NCI-H1092 (cell line): ENCODE measurements at places on chromosomes 16 and 17.

- DNase-seq: no peak
These were observed 571 bp upstream of the NME1 start for GRCh38 chr17:51152766-51153209.

DNA sequence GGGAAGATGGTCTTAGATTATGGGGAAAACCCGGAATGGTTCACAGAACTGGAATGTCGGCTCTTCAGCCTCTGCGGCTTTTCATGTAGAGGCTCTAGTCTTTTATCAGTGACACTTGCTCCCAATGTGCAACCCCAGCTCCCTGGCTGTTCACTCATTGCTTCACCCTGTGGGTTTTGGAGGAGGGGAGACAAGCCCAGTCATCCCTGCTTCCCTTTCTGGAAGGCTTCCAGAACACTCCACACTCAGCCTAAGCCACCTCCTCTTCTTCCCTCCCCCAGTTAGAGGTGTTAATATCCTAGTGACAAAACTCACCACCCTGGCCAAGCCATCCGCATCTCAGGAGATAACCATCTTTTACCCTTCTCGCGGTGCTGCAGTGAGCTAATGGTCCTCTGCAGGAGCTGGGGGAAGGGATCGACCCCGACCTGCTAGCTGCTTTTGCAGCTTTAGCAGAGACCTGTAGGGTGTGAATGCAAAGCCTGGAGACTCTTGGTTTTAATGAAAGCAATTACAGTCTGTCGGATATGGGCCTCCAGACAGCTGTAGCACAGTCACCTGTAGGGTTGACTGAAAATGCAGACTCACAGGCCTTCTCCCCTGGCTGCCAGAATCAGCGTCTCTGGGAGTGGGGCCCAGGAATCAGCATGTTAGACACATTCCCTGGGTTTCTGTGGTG is 24.3 kb upstream of the LASP1NB start:
- no peak for DNase-seq

GRCh38 chr16:1201444-1201843 is 23.6 kb downstream of the TPSG1 start:
- no peak for DNase-seq

DNA sequence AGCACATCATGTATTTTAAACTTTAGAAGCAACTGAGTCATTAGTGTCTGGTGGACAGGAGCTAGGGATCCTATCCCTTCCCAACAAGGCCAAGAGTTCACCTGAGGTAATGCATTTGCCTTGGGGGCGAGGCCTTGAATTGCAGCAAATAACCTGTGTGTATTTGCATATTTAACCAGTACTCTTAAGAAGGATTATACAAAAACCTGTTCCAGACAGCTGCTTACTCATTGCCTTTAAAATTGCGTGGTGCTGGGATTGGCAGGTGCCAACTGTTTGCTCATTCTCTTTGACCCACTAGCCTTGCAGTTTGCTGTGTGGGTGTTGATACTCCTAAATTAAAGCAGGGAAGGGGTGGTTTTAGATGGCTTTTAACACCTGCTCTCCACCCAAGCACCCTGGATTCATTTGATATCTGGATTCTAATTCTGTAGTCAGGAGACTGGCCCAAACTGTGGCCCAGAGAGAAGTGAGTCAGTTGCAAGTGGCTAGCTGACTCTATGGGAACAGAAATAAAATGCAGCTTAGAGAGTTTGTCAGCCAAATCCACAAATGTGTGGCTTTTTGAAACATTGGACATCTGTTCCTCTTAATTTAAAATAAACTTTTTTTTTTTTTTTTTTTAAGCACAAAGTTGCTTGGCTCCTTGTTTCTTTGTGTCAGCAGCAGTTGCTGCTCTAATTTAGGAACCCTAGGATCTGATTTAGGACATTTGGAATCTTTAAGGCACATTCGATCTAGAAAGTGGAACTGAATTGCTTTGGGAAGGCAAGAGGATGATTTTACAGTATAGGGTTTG is 46.9 kb downstream of the TUBD1 start:
- peak; percentile 74 for DNase-seq

DNA sequence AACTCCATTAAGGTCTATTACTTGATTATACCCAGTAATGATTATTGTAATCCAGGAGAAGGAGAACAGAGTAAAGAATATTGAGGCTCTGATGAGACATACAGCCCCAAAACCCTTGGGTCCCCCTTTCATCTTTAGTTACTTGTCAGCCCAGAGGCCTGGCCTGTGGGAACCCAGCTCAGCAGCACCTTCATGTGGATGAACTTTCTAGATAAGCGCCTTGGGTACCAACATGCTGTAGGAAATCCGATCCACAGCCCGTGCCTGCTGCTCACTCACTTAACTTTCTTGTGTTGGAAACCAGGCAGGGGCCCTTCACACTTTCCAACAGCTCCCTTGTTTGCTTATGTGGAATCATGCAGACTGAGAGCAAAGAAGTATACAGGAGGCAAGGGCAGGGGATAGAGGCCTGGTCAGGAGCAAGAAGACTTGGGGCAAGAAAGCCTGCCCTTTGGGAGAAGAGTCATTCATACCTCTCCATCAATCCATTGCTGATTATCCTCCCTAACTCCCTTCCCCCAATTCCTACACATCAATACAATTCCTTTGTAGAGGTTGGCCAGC is 64.0 kb upstream of the SOX9 start:
- no peak for DNase-seq

DNA sequence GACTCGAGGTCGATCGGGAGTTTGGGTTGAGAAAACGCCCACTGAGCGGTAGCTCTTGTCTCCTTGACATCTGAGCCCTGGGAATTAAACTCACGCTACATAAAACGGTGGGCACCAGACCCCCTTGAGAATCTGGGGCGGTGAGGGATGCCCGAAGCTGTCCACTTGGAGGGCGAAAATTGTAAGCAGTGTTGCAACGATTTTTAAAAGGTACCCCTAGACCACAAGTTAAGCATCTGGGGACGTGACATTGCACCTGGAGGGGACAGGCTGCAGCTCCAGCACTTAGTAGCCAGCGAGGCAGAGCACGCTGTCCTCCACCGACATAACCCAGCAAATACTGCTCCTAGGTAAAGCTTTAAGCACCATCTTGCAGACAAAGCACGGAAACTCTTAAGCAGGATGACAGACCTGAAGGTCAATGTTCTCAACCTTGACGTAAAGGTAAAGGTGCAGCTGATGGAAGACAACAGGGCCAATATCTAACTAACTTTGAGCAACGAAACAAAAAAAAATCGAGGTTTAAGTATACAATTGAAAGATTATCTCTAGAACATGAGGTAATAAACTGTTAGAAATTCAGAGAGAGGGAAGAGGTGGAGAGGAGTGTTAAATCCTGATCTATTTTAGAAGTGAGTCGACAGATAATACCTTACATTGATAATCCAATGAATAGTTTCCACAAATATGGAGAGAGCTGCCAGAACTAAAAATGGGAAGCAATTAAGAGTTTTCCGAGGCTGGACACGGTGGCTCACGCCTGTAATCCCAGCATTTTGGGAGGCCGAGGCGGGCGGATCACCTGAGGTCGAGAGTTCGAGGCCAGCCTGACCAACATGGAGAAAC is 921 bp upstream of the CDR2 start:
- peak; percentile 17 for DNase-seq

- DNase-seq: no peak
These were observed 13.5 kb upstream of the DBNDD1 start for GRCh38 chr16:90032674-90033331.

GRCh38 chr16:7097518-7097917 is 235.1 kb upstream of the RBFOX1 start:
- DNase-seq: no peak

DNA sequence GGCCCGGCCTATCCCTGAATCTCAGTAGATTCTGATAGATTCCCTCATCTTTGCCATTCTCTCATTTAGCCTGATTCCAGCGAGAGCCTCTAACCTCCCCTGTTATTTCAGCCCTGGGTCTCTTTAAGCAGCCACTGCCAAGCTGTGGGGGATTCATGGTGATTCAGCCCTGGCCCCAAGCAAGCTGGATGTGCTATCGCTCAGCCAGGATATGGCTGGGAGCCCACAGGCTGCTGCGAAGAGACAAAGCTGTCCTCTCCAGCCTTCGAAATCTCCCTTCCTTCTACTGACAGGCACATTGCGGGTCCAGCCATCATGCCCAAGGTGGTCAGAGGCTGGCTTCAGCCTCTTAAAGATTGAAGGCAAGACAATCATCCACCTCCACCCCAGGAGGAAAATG is 394.1 kb downstream of the SOX9 start:
- peak; percentile 24 for DNase-seq

GRCh38 chr16:57773655-57774295 is 28.5 kb downstream of the KIFC3 start:
- DNase-seq: no peak

GRCh38 chr16:65775829-65776228 is 590.7 kb upstream of the CDH5 start:
- no peak for DNase-seq

DNA sequence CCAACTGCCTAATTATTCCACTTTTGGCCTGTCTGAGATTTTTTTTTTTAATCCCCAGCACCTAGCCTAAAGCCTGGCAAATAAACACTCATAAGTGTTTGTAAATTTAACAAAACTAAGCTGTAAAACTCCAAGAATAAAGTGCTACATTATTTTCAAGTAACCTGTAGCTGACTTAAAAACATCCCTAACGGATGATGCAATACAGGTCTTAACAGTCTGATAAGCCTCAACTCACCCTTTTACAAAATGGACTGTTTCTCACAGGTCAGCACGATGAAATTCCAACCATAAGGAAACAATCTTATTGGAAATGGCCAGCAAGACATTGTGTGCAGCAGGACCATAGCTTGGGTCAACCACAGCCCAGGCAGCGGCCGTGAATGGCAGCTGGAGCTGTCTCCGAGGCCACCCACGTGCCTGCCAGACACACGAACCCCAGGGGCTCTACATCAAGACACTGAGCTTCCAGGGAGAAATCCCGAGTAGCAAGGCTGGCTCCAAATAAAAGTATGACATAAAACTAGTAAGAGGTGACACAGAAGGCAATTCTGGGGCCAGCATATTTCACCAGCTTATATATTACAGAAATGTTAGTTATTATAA is 58.9 kb downstream of the NDEL1 start:
- DNase-seq: no peak

DNA sequence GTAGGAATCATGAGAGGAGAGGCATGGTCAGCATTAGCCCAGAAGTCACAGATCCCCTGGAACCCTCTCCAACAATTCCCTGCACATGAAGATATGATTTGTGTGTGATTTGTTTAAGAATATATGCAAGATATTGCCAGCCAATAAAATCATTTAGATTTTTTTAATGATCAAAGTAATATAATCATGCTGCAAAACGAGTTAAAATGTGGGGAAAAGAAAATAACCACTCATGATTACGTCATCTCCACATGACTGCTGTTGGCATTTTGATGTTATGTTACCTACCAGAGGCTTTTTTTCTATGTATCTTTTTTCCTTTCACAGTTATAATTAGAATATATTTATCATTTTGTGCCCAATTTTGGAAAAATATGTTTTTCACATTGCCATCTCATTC is 22.4 kb downstream of the SLC35G3 start:
- DNase-seq: no peak

DNA sequence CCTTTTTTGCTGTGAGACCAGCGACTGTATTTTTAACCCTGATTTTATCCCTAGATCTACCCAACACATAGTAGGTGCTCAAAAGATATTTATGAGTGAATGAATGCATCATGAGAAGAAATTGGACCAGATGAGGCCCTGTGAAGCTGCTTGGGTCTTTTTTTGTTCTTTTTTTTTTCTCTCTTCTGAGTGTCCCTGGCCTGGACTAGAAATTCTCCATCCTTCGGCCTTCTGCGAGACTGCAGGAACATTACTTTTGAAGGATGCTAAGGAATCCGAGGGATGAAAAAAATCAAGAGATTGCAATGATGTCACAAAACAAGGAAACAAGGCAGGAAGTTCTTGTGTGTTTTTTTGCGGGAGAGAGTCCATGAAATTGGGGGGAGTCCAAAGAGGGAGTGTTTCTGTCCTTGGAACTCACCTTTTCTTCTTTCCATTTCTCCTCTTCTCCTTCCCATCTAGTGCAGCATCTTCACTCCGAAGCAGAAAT is 560 bp upstream of the RUSF1 start:
- DNase-seq: no peak

DNA sequence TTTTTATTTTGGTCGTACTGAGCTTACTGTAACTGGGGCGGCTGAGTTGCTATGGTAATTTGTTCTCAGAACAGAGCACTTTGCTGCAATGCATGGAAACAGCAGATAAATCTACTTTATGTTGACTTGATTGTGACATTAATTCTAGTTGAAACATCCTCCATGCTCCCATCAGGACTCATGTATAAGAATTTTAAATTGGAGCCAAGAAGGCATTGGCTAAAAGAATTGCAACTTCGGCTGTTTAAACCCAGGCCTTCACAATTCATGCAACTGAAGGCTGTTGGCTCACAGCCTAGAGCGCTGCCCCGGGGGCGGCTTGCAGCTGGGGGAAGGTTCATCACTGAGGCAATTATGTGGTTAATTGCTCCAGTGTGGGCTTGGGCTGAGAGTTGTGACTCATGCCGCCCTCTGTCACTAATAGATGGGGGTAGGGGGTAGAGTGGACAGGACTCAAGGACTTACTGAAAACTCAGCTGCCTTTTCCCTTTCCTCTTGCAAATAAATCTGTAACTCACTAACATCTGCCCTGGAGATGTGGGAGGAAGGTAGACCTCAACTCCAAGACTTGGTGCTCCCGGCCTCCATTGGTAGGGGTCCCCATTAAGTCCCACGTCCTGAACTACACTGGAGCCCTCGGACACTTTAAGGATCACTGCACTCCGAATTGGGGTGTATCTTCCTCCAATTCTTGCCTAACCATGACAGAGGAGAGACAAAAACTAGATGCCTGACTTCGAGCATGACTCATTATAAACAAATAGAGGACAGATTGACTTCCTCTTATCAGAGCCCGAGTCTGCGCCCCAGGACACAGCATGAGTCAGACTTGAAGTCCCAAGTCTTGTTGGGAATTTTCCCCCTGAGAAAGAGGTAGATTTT is 37.5 kb downstream of the ERCC4 start:
- DNase-seq: no peak

- no peak for DNase-seq
These were observed 10.8 kb upstream of the MTMR4 start for GRCh38 chr17:58525239-58525638.

DNA sequence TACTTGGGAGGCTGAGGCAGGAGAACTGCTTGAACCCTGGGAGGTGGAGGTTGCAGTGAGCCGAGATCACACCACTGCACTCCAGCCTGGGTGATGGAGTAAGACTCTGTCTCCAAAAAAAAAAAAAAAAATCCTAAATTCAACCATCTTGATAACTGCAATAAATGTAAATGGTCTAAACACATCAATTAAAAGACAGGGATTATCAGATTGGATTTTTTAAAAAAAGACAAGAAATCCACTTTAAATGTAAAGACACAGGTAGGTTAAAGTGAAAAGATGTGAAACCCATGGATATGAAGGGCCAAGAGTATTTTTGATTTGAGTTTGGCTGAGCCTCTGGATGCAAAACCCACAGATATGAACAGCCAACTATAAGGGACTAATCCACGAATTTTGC is 64.2 kb upstream of the ATP2A3 start:
- DNase-seq: no peak

DNA sequence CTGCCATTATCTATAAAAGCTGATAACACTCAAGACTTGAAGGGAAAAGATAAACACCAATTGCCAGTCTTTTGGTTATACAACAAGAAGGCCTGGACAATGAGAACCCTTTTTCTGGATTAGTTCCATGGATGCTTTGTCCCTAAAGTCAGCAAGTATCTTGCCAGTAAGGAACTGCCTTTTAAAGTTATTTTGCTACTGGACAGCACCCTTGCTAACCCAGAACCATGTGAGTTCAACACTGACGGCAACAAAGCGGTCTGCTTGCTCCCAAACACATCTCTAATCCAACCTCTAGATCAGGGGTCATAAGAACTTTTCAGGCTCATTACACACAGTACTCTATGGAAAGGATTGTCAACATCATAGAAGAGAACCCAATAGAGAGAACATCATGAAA is 25.3 kb upstream of the ABCA6 start:
- no peak for DNase-seq
